ENCODE measurements at places on chromosomes 16 and 17. TPM values are rescaled to one million over a fixed set of nuclear protein-coding genes. Genes with fewer than 3 reads are reported as not detected.

Gene SLC35G6
- total RNA-seq = not detected

Gene IGF2BP1
- total RNA-seq = 2.8 TPM

Gene SMIM36
- total RNA-seq = not detected

Gene FOXN1
- not detected for total RNA-seq

Gene RNF222
- total RNA-seq = not detected

Gene CARD14
- total RNA-seq = 0.31 TPM

Gene MFAP4
- 1.3 TPM for total RNA-seq

Gene PLXDC1
- 10.3 TPM for total RNA-seq

Gene MYLK3
- 0.94 TPM for total RNA-seq

Gene C16orf89
- 1.3 TPM for total RNA-seq

Gene ECI1
- total RNA-seq = 16.3 TPM

Gene NCOR1
- 205 TPM for total RNA-seq

Gene ABCC11
- total RNA-seq = 0.31 TPM

Gene JPT2
- total RNA-seq = 39.4 TPM

Gene MT3
- 5.6 TPM for total RNA-seq

Gene COPS3
- total RNA-seq = 86.1 TPM

Gene CASKIN2
- 5.9 TPM for total RNA-seq

Gene EPOP
- 0.94 TPM for total RNA-seq

Gene IL17C
- not detected for total RNA-seq

Gene TIGD7
- 24.1 TPM for total RNA-seq

Gene IL4R
- total RNA-seq = 3.4 TPM

Gene GFER
- 16.6 TPM for total RNA-seq

Gene INTS2
- total RNA-seq = 38.8 TPM

Gene KCNG4
- total RNA-seq = not detected

Gene CDK3
- 3.1 TPM for total RNA-seq

Gene DHRS7C
- not detected for total RNA-seq

Gene BCO1
- not detected for total RNA-seq

Gene NKD1
- total RNA-seq = 3.1 TPM

Gene ATP6V0D1
- total RNA-seq = 91.4 TPM

Gene MT1E
- total RNA-seq = 6.6 TPM

Gene MAP2K3
- 4.1 TPM for total RNA-seq

Gene CNTD1
- 0.31 TPM for total RNA-seq

Gene C16orf96
- total RNA-seq = 0.63 TPM

Gene CRHR1
- total RNA-seq = 16.6 TPM

Gene KRTAP4-12
- total RNA-seq = not detected

Gene MT1A
- total RNA-seq = not detected

Gene SNAI3
- not detected for total RNA-seq

Gene KRTAP2-2
- total RNA-seq = not detected

Gene PIPOX
- 4.7 TPM for total RNA-seq

Gene TERB1
- total RNA-seq = not detected

Gene TMEM100
- 1.9 TPM for total RNA-seq

Gene GPR142
- not detected for total RNA-seq

Gene DNAH2
- 2.2 TPM for total RNA-seq

Measured in parietal lobe (tissue), 2 donors.